H7 (cell line): ENCODE measurements at places on chromosomes 3 and 15. TPM values are rescaled to one million over a fixed set of nuclear protein-coding genes. Genes with fewer than 3 reads are reported as not detected.

Gene CHL1
- 0.28 TPM in 1 of 2 replicates, not detected in the other for total RNA-seq

DNA sequence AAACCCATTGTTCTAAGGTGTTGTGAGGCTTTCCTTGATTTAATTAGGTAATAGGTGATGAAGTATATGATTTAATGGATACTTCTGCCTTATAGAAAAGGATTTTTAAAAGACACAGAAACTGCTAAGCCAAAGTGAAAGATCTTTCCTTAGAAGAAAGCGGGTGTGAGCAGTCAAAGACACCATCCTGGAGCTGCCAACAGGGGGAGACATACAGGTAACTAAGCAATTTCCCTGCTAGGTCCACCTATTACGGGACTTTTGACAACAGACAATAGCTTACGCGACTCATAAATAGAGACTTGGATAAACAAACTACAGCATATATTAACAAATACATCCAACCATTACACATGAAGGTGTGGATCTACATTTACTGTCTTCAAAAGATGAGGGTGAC lies 669.5 kb downstream of the SQOR start:
- peak; percentile 36 for DNase-seq

- no peak for DNase-seq
Measured at GRCh38 chr3:31064021-31064420, 169.6 kb upstream of the GADL1 start.

GRCh38 chr3:4674216-4674615 lies 181.1 kb downstream of the ITPR1 start:
- DNase-seq: no peak

Gene NAALADL2
- total RNA-seq: 0.14 and 1.3 TPM in 2 replicates

DNA sequence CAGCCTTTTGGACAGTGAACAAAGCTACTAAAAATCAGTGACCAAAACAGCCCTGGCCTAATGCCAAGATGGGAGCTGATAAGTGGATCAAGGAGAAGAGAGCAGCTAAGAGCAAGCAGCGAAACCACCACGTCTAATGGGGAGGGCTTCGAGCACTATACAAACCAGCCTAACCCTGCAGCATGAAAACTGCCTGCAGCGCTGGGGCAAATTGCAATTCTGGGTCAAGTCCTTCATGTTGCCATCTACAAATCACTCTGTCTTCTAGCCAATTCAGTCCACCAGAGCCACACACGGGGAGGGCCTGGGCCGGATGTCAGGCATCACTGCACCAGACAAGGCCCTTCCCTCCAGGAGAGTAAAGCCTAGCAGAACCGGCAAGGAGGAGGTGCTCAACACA lies 30.5 kb upstream of the SPATA12 start:
- no peak for DNase-seq

GRCh38 chr15:32636410-32636809 lies 5.1 kb upstream of the SCG5 start:
- DNase-seq: no peak

- no peak for DNase-seq
Measured at GRCh38 chr3:74756674-74757073, 142.2 kb upstream of the CNTN3 start.

GRCh38 chr3:147937891-147938290 lies 528.7 kb downstream of the ZIC1 start:
- no peak for DNase-seq

Gene RASGRF1
- total RNA-seq: 0.11 and 0.14 TPM in 2 replicates

GRCh38 chr3:36876181-36876936 lies 68.5 kb downstream of the TRANK1 start:
- DNase-seq: no peak

DNA sequence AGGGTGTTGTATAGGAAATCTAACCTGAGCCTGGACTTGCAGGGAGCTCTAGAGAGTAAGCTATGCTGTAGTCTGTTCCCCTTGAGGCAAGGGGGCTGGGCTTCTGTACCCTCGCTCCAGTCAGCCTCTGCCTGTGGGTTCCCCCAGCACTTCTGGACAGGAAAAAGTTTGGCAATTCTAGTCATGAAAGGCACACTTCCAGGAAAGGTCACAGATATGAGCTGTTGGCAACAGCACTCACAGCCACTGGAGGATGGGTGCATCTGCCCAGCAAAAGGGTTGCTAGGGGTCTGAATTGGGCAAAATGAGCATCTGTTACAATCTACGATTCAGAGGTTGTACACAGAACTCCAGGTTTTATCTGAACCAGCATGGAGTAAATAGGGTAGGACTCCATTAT lies 281.2 kb downstream of the ERC2 start:
- no peak for DNase-seq

GRCh38 chr3:137217733-137218132 lies 259.9 kb downstream of the IL20RB start:
- peak; percentile 45 for DNase-seq

DNA sequence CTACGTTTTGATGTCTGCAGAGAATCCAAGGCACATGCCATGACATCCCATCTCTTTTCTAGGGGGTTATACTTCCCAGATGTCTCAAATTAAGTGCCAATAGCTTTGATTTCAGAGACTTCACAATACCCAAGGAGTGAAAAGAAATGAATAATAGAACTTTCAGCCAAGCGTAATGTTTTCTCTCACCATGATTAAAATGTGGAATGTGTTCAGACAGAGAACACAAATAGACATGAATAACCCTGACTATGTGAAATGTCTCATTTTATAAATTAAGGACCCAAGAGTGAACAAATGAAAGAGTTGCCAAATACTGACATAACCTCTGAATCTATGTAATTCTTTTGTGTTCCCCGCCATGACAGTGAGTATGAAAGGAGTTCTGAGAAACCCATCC lies 123.6 kb upstream of the GAP43 start:
- no peak for DNase-seq

Gene IL20RB
- 3.2 and 4.6 TPM in 2 replicates for total RNA-seq

Gene GRAMD1C
- total RNA-seq: 1.0 and 4.1 TPM in 2 replicates

GRCh38 chr15:83106994-83107840 lies at the start of gene TM6SF1:
TM6SF1 (plus strand) TSS chr15:83107645; CDS start chr15:83107681, 36 bp downstream.
- DNase-seq: peak; percentile 78

GRCh38 chr15:45136378-45136764 lies 6.6 kb downstream of the DUOX1 start:
- DNase-seq: peak; percentile 84

DNA sequence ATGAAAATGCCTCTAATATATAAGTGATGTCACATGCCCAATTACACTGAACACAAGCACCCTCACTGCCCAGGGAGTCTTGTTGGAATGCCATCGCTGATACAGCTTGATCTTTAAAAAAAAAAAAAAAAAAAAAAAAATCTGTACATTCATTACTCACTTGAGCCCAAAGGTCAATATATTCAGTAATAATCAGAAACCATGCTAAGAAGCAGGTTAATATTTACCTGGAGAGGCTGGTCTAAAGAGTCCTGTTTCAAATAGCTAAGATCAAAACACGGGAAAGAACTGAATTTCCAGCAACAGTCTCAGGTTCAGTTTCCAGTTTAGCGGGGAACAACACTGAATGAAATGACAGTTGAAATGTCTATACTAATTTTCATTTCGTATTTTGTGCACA lies 109.9 kb downstream of the UACA start:
- no peak for DNase-seq

DNA sequence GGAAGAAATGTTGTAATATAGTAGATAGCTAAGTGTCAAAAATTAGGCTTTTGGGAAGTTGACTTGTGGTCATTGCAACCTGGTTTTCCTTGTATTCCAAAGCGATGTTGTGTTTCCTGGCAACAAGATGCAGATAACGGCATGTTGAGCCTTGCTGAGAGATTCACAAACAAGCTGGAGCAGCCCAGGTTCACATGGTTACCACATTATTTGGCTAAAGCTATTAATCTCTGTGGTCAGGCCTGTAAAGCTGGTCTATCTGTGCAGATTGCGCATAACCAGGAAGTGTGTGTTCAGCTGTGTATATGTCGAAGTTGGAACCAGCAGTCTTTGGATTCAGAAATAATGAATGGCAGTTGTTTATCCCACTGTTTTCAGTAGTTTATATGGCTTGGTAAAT lies 6.6 kb downstream of the TIPARP start:
- peak; percentile 17 for DNase-seq

DNA sequence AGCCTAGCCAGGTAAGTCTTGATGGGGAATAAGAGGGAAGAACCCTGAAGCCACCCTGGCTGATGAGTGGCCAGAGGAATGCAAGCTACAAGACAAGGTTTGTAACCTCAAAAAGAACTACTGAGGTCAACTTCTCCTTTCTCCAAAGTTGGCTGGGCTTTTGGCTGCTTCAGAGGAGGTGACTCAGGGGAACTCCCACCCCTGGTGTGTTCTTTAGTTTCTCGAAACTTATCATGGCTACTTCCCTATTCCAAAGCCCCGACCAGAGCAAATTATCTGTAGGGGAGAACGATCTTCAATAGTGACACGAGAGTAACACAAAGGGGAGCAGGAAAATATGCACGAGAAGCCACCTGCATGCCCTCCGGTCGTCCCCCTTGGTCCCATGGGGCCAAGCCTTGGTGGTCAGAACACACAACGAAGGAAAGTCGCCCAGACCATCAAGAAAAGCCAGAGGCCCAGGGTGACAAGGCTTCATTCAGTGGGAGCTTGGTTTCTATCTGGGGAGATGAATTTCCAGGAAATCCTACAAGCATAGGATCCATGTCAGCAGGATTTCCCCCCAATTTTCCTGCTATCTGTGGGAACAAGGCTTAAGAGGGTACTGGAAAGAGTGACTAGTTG lies 6.5 kb upstream of the BCL2A1 start:
- no peak for DNase-seq

DNA sequence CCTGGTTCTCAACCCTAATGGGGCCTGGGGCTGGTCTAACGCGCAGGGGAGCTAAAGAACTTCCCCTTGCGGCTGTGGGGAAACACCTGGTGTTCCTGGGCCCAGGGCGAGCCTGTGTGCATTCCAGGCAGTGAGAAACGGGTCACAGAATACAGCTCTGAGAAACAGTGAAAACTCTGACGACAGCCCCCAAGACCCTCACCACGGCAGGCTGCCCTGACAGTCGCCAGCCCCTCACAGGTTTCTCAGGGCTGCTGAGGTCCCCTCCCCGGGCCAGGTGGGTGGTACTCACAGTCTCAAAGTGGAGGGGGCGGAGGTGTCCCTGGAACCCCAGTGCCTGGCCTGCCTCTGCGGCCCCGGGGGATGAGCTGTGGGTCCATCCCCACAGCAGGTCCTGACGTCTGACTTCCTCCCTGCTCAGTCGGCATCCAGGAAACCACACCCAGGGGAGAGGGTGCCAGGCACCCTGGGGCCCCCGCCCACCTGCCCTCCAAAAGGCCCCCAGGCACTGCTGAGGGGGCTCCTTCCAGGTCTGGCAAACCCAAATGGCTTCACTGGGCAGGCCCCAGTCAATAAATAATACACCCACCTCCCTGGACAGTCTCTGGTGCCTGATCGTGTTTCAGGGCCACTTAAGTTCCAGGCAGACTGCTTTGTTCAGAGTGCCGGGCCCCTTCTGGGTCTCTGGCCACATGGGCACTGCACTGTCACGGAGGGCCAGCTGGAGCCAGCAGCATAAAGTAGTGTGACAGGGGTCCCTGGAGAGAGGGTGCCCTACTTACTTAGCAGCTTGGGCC lies 57.7 kb downstream of the IQSEC1 start:
- no peak for DNase-seq

DNA sequence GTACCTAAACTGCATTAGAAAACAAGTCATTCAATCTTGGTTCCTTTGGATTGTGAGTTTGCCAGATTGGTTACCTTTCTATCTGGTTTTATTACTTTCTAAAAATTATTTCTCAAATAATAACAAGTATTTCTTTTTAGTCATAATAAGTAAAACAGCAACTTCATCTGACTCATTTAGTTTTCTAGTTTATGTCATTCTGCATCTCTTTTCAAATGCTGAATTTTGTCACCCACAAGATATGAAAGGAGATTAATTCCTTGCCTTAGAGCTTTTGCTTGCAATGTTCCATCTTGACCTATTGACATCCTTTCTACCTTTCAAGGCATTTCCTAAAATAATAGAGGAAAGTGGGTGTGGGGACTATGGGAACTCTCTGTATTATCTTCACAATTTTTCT lies 253.6 kb upstream of the PEX5L start:
- DNase-seq: no peak

DNA sequence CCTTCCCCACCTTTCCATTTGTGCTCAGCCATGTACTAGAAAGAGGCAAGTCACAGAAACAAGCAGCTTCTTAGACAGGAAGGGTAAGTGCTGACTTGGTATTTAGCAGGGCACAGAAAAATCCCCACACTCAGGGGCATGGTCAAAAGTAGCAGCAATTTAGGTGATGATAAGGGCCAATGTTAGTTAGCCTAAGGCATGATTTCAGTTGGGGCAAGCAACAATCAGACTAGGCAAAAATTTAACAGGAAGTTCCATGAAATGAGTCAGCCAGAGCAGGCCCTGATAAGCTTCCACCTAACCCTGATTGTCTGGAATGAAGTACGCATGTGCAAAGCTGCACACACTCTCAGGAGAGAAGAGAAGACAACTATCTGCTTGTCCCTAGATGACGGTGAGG lies 423.4 kb upstream of the UBE2E2 start:
- no peak for DNase-seq

Gene P2RY13
- total RNA-seq: not detected in 2 replicates

- no peak for DNase-seq
Measured at GRCh38 chr3:172582712-172583111, 59.5 kb upstream of the TNFSF10 start.

Gene TMF1
- total RNA-seq: 8.9 and 15.3 TPM in 2 replicates

GRCh38 chr15:28942571-28942970 lies 56.8 kb downstream of the APBA2 start:
- DNase-seq: peak; percentile 16

DNA sequence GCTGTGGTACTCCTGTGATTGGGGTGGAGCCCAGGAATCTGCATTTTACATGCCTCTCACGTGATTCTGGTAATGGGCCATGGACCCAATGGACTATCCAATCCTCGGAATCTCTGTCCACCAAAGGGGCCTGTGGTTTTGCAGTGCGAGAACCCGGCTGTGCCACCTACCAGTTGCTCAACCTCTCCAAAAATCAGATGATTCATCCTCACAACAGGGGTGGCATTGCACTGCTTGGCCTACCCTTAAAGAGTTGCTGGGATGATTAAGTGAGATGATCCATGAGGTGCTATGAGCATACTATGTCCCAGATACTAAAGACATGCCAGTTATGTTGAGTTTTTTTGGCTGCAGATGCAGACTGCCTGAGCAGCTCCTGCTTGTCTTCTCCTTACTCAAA lies 5.1 kb downstream of the ANP32A start:
- peak; percentile 11 for DNase-seq

GRCh38 chr15:32986147-32986546 lies 208.4 kb downstream of the FMN1 start:
- DNase-seq: no peak

Gene THUMPD3
- total RNA-seq: 17.4 and 22.1 TPM in 2 replicates

GRCh38 chr3:44988073-44988472 lies 12.0 kb downstream of the EXOSC7 start:
- DNase-seq: peak; percentile 47

Gene CLDN1
- total RNA-seq: 0.62 and 0.67 TPM in 2 replicates

DNA sequence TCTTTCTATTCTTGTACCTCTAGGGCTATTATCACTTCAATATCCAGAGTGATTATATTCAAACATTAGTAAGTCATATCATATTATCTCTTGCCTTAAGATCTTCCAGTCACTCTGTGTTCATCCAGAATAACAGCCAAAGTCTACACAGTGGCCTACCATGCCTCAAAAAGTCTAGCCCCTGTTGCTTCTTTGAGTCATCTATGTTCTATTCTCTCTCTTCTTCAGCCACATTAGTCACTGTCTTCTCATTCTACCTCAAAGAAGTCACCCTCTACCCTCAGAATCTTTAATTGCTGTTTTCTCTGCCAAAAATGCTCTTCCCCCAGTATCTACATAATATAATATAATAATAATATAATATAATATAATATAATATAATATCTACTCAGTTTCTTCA lies 356.0 kb downstream of the NLGN1 start:
- no peak for DNase-seq

GRCh38 chr3:144361002-144361401 lies 389.4 kb downstream of the DIPK2A start:
- no peak for DNase-seq

GRCh38 chr3:129336093-129336706 lies 57.5 kb downstream of the HMCES start:
- no peak for DNase-seq
